ENCODE measurements at places on chromosomes 6 and 20.

DNA sequence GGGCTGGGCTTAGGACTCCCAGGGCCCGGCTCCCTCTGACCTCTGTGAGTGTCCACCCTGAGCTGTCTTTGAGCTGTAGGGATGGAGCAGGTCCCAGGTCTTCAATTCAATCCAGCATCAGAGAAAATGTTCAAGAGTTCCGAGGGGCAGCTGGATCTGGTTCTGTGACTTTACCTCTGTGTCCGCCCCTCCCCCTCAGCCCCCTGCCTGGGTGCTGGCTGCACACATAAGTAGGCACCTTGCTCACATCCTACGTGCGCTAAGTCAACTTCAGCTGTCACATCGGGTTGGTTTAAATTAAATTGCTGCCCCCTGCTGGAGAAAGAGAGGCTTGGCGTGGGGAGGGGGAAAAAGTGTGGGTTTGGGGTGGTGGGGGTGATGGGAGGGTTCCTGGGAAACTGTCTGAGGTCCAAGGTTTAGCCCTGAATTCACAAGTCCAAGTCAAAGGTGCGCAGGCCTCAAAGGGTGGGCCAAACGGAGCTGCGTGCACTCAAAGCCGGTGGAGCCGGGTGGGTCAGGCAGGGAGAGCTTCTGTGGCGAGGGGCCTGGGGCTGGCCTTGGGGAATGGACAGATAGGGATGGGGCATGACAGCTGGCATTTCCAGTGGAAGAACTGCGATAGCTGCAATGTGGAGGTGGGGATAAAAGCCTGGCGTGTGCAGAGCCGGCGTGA lies 3.0 kb downstream of the WFDC5 start:
- DNase-seq, result peak; percentile 36

GRCh38 chr20:1992359-1993110 lies 1.3 kb downstream of the PDYN start:
- DNase-seq, result no peak

- no peak for DNase-seq
Measured at GRCh38 chr6:154304191-154304590, 52.4 kb downstream of the IPCEF1 start.

DNA sequence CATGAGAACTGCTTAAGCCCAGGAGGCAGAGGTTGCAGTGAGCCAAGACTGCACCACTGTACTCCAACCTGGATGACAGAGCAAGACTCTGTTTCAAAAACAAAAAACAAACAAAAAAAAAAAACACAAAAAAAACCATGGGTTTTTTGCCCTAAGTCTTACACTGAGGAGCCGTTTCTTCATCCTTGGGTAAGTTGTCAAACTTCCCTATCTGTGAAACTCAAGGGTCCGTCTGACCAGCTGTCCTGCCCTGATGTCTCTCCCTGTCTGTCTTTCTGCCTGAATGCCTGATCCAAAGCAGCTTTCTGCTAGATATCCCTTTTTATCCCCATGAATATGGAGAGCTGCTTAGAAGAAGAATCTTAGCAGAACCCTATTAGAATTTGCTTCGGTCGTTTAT lies 41.3 kb upstream of the CLDN20 start:
- no peak for DNase-seq

DNA sequence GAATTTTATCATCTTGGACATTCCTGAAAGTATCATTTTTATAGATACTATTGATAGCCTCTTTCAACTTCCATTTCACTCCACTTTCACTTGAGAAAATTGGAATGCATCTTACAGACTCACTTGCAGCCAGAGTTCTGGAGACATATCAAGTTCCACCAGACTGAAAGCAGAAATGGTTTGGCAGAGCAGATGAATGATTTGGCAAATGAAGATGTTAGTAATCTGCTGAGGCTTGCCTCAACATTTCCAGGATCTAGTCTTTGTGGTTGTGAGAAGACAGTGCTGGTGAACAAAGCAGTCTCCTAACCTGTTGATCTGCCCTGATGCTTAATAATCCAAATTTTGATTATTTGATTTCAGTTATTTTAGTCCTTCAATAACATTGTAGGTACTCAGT lies 202.6 kb downstream of the TRDN start:
- DNase-seq, result no peak

DNA sequence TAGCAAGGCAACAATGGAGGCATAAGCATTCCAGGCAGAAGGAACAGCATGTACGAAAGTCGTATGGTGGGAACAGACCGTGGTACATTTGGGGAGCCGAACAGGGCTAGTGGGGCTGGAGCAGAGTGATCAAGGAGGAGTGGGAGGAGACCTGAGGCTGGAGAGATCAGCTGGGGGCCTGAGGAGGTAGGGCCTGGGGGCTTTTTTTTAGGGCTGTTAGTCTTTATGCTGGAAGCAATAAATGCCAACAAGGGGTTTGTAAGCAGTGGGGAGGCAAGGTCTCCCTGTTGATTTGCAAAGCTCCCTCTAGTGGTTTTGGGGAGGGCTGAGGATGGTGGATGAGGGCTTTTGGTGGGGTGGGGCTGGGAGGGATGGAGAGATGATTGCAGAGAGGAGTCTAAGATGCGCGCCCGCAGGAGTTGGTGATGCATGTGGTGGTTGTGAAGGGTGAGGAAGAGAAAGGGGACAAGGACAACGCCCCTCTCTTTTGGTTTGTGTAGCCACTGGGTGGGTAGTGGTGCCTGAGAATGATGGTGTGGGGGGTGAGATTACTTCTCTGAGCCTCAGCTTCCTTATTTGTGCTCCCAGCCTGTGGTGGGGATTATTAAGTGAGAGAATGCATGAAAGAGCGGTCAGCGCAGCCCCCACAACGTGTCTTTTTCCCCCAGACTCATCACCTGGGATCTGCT lies 74.1 kb upstream of the TOX2 start:
- peak; percentile 26 for DNase-seq

- DNase-seq, result no peak
Measured at GRCh38 chr6:125867483-125867942, 76.8 kb downstream of the NCOA7 start.

DNA sequence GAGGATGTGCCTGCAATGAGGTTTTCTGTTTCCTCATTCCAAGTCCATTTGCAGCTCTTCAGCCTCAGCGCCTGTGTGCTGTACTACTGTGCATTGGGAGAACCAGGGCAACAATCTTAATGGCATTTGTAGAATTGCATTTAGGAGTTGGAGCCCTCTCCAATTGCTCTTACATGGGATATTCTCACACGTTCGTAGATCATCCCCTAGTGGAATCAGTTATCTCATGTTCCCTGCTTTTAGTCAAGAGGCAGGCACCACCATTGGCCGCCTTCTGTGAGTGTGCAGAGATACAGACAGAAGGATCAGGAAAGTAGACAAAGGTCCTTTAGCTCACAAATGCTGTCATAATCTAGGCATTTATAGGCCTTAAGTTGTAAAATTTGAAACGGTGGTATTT lies 84.2 kb upstream of the RGS17 start:
- DNase-seq, result no peak

DNA sequence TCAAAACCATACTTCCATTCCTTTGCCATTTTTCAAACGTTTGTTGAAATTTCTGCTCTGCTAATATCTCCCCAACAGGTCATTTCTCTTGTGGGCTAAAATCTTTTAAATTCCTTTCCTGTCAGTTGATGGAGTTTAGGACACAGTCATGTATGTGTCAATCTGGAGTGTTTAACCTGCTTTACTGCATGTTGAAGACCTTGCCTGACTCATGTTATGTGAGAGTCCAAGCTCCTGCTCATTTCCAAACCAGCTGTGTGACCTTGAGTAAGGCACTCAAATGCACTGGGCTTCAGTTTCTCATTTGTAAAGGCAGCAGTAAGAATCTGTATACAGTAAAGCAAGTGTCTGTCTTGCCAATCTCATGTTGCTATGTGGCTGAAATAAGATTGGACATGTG lies 171.9 kb upstream of the SPACA1 start:
- DNase-seq, result no peak

DNA sequence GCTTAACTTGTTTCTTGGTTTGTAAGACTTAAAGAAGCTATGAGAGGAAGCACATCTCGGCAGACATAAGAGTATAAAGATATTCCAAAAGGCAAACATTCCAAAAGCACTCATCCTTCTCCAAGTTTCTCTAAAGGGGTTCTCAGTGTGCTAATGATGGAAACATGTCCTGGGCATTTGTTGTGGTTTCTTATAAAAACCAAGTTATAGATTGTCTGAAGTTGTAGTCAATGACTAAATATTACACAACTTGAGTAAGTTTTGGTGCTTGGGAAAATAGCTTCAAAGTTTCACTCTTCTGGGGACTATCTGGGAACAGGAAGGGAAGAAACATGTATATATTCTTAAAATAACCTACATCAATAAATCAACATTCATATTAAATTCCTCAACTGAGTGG lies 128.3 kb upstream of the TBX18 start:
- DNase-seq, result no peak

- peak; percentile 76 for DNase-seq
Measured at GRCh38 chr6:73129653-73130443, 95.4 kb downstream of the KHDC1L start.

DNA sequence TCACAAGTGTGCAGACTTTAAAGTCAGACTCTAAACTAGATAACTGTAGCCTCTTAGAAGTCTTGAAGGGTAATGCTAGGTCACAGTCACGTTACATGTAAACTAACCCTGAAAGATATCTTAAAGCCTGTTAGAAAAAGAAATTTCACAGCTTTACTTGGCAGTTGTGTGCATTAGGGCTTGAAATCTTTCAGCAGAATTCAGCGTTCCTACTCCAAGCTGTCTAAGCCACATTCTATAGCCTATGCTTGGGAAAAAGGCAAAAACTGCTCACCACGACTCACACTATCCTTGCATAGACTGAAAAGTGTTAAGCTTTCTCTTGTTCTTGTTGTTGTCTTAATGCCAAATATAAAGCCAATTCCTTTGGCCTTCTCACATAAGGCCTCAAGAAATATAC lies 338.0 kb upstream of the SASH1 start:
- no peak for DNase-seq

DNA sequence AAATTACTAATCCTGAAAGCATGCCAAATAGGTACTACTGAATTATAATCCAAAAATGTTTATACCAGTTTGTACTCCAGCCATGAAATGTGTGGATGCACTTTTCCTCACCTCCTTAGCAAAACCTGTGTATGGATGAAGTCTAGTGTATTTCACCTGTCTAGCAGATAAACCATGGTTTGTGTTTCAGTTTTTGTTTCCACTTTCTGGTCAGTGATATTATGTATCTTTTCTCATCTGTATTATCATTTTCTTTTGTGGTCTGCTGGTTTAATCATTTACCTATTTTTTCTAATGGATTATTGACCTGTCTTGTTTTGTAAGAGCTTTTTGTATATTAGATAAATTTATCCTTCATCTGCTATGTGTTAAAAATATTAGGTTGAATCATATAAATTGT lies 41.0 kb upstream of the TMEM217 start:
- DNase-seq, result no peak

- peak; percentile 61 for DNase-seq
Measured at GRCh38 chr20:62929051-62929538, 2.8 kb upstream of the DIDO1 start.

- DNase-seq, result no peak
Measured at GRCh38 chr6:43627008-43627825, 1.8 kb downstream of the GTPBP2 start.

DNA sequence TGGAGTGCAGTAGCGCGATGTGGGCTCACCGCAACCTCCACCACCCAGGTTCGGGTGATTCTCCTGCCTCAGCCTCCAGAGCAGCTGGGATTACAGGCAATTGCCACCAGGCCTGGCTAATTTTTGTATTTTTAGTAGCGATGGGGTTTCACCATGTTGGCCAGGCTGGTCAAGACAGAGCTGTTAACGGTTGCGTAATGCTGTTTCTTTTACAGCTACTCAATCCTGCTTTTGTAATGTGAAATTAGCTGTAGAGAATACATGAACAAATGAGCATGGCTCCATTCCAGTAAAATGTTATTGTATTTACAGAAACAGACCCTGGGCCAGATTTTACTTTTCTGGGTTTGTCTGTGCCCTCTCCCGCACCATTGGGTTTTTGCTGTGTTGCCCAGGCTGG lies 1.9 kb downstream of the PNLDC1 start:
- DNase-seq, result no peak

DNA sequence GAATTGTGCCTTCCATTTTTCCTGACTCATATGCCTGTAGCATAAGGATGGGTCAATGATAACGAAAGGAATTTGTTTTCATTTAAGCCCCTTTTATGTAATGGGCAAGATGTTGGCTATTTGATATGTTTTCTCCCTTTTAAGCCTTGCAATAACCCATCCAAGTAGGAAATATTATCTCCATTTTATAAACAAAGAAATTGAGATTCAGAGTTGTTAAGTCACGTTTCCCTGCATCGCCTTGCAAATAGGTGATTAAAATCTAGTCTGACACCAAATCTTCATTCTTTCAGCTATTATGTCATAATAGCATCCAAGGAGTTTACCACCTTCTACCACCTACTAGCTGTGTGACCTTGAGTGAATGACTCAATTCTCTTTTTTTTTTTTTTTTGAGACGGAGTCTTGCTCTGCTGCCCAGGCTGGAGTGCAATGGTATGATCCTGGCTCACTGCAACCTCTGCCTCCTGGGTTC lies 7.0 kb downstream of the HNF4A start:
- no peak for DNase-seq

DNA sequence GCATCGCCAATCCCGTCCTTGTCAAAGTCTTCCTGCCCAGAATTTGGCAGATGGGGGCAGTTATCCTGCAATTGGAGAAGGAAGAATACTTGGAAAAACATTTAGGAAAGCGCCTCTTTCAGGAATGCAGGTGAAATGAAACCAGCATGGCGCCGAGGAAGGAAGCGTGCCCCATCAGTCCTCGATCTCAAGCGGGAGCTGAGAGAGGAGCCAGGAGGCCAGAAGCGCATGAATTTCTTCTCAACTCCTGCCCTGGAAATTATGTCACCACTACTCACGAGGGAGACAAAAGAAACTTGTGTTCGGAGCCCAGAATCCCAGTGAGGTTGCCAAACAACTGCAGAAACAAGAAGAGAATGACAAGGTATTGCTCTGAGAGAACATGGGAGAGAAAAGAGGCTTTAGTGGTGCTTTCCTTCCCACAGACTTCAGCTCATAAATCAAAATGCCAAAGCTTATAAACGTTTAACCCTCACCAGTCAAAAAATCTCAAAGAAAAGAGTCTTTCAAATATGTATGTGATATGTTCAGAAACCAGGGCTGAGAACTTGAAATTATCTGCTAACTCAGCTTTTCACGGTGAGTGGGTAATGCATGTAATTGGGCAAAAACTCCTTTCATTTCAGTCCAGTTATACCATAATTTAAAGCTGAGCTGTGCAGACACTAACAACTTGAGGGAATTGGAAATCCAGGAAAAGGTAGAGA lies 23.9 kb downstream of the THBS2 start:
- DNase-seq, result no peak

DNA sequence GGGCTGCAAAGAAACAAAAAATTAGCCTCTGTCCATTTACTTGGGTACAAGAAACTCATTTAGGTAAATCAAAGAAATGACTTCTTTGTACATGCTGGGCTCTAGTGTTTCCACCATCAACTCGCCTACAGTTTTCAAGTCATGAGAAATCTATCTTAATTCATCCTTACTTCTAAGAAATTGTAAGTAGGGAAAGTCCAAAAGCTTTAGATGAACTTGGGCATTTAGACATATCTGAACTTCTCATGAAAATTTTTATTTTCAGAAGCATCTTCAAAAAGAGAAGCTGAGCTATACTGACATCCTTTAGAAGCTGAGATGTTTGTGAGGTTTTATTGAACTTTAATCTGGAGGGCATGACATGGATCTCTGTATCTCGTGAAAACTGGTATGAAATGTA lies 117.3 kb downstream of the MYB start:
- DNase-seq, result no peak
